CD8-positive, alpha-beta memory T cell (primary cell): ENCODE measurements at places on chromosomes 12 and 14.
A peak's percentile ranks its signal among the peaks of the same experiment; 100 is the strongest.

DNA sequence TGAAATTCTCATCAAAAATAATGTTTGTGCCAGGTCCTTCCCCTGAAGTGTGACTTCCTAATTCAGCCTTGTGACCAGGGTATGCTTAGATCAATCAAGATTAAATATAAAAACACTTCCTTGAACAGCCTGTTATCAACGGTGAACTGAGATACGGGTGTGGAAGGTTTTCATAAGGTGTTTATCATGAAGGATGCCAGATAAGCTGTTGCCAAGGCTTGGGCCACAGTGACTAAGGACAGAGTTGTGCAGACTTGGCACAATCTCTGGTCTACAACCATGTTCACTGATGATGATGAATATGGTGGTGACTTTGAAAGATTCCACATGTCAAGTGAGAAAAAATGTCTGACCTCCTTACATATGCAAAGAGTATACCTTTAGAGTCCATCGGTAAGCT, 51.3 kb upstream of the LIN7A start:
- no peak overlapping the region for H3K27ac ChIP-seq
- no peaks in the 10 kb centered on the region for H3K27me3 ChIP-seq
- DNase-seq: no peak
- H3K4me1 ChIP-seq: no peaks in the 10 kb centered on the region
- H3K4me3 ChIP-seq: no peak overlapping the region
- H3K36me3 ChIP-seq: no peaks in the 10 kb centered on the region

DNA sequence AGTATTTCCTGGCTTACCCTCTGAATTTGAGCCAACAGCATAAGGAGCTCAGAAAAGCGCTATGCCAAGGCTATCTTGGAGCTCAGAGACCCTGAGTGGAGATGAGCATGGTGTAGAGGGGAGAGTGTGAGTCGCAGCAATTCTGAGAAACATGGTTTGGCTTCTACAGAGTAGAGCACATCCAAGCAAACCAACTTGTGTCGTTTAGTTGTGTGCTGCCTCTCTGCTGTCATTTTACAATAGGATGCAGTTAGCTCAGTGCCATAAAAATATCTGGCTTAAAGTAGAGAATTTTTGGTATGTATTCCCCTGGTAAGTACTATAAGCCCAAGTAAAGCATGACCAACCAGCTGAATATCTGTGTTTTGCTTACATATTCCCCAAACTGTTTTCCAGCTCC, 249.2 kb downstream of the TRHDE start:
- H3K4me1 ChIP-seq: no peaks in the 10 kb centered on the region
- no peaks in the 10 kb centered on the region for H3K27me3 ChIP-seq
- H3K36me3 ChIP-seq: no peaks in the 10 kb centered on the region
- no peak for DNase-seq
- H3K4me3 ChIP-seq: no peak overlapping the region
- H3K27ac ChIP-seq: no peak overlapping the region

DNA sequence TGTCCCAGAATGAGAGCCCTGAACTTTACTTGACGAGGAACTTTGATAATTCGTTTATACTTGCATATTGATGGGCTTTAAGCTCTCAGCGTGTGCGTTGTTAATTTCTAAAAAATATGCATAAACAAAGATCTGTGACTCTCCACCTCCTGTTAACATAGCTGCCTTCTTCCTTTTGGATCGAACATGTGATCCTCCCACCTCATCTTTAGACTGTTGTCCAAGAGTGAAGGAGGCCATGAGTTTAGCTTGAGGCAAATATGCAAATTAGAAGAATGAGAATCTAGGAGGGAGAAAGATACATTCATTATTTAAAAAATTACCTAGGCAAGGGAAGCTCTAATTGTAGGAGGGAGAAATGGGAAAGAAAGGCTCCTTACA, 617 bp downstream of the TTC8 start:
- no peaks in the 10 kb centered on the region for H3K36me3 ChIP-seq
- peak overlapping the region; percentile 55 for H3K27ac ChIP-seq
- peaks cover 8% of the 10 kb centered on the region for H3K4me1 ChIP-seq

DNA sequence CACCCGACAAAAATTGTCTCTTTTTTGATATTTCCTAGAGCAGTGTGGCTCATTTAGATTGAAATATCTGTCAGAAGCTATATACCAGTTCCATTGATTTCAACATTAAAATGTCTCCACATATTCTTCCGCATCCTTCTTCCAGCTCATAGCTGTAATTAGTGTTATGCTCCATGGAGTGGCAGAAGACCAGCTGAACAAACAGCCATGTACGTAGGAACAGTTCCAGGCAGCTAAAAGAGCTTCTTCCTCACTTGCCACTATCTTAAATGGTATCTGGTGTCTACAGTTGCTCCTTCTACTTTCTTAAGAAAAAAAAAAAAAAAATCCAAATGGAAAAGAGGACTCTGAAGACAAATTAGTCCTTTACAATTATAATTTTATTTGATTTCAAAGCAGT, 848.0 kb downstream of the DIO2 start:
- no peaks in the 10 kb centered on the region for H3K36me3 ChIP-seq
- H3K4me1 ChIP-seq: no peaks in the 10 kb centered on the region
- H3K4me3 ChIP-seq: no peak overlapping the region
- no peak overlapping the region for H3K27ac ChIP-seq
- no peaks in the 10 kb centered on the region for H3K27me3 ChIP-seq
- DNase-seq: no peak

DNA sequence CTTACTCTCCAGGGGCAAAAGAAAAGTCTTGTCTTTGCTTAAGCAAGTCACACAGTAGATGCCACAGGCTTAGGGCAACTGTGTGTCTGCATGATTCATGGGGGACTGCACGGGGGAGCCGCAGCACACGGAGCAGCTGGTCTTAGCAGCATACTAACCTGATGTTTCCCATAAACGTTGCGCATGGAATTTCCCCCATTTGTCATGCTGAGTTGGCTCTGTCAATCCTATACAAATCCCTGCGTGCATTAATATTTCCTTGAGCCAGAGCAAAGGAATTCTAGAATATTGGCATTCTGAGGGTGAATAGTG, 71.2 kb downstream of the SAMD4A start:
- no peaks in the 10 kb centered on the region for H3K36me3 ChIP-seq
- H3K4me1 ChIP-seq: no peaks in the 10 kb centered on the region
- DNase-seq: no peak
- no peaks in the 10 kb centered on the region for H3K27me3 ChIP-seq
- H3K4me3 ChIP-seq: no peak overlapping the region
- H3K27ac ChIP-seq: no peak overlapping the region

DNA sequence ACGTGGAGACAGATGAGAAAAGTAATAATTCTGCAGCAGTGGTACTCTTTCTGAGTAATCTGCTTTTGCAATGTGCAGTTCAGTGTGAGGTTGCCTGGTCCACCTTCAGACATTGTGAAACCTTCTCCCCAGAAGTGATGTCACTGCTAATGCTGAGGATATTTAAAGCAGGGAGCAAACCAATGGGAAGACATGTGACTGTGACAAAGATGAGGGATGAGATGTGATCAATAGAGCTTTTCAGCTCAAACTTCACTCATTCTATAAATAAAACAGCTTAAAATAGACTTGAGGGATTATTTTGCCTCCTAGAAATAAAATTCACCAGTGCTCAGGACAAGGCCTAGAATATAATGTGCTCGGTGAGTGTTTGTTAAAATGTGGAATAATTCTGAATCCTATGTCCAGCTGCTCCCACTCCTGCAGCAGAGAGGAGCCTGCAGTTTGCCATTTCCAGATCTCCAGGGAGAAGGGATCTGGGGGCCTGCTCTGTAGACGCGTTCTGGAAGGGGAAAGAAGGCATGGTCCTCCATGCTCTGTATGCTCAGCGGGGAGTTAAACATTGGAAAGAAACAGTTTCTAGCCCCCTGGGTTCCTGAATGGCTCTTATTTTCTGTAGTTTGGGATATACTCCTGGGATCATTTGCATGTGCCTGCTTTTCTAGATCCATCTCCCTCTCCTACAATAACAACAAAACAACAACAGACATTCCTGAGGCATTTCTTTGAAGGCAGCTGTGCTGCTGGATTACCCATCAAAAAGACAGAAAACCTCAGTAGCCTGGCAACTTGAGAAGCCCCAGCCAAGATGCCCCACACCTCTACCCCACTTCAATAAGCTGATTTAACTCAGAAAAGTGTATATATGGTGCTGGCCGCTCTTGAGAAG, 8.9 kb downstream of the SLC7A8 start:
- H3K36me3 ChIP-seq: no peaks in the 10 kb centered on the region
- DNase-seq: no peak
- no peaks in the 10 kb centered on the region for H3K27me3 ChIP-seq
- H3K4me1 ChIP-seq: no peaks in the 10 kb centered on the region
- H3K4me3 ChIP-seq: no peak overlapping the region

DNA sequence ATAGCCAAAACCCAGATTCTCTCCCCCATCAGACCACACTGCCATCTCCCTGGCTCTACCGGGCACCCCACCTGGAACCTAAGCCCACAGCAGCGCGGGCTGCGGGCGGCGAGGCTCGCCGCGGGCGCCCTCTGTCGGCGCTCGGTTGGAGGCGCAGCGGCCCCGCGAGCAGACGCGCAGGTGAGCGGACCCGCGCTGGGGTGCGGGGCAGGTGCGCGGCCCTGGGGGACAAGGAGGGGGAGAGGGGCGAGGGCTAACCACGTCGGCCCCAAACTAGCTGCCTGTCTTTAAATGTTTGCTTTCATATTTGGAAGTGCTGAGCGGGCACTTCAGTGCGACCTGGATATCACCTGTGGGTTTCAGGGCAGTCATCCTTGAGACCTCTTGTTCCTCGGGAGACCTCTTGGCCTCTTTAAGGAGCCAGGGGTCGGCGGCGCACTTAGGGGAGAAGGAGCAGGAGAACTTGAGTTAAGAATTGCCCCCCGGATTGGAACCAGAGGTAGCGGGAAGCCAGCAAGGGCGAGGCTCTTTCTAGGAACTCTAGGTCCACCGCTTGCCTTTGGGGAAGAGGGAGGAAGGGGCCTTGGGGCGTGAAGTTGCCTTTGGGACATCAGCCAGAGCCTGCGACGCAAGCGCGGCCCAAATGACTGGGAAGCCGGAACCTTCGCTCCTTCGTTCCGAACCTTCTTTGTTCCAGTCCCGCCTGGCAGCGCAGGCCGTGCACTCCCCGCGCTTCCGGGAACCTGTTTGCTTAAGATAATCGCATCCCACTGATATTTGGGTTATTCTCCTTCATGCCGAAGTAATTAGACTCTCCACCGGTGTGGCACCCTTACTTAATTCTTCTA, 78.7 kb downstream of the NEDD1 start:
- H3K4me1 ChIP-seq: peaks cover 4% of the 10 kb centered on the region
- H3K4me3 ChIP-seq: peak overlapping the region; percentile 44
- H3K27ac ChIP-seq: no peak overlapping the region
- DNase-seq: peak; percentile 9
- H3K36me3 ChIP-seq: no peaks in the 10 kb centered on the region

- H3K4me3 ChIP-seq: no peak overlapping the region
- H3K27me3 ChIP-seq: no peaks in the 10 kb centered on the region
- no peak for DNase-seq
- no peaks in the 10 kb centered on the region for H3K36me3 ChIP-seq
- no peak overlapping the region for H3K27ac ChIP-seq
Observed at GRCh38 chr14:104112113-104112505, 26.3 kb upstream of the KIF26A start.

- no peaks in the 10 kb centered on the region for H3K4me1 ChIP-seq
- no peak for DNase-seq
- H3K27ac ChIP-seq: no peak overlapping the region
- H3K27me3 ChIP-seq: no peaks in the 10 kb centered on the region
Observed at GRCh38 chr12:90048918-90049317, 340.3 kb upstream of the ATP2B1 start.

GRCh38 chr12:97075934-97076630, 169.0 kb downstream of the NEDD1 start:
- no peak for DNase-seq
- H3K27me3 ChIP-seq: no peaks in the 10 kb centered on the region
- no peak overlapping the region for H3K4me3 ChIP-seq

GRCh38 chr12:124131659-124132058, 158.6 kb downstream of the ZNF664 start:
- no peak overlapping the region for H3K4me3 ChIP-seq
- H3K4me1 ChIP-seq: no peaks in the 10 kb centered on the region
- H3K27ac ChIP-seq: no peak overlapping the region
- no peaks in the 10 kb centered on the region for H3K27me3 ChIP-seq
- no peak for DNase-seq
- H3K36me3 ChIP-seq: no peaks in the 10 kb centered on the region

GRCh38 chr14:61562321-61563161, 132.8 kb upstream of the HIF1A start:
- no peak overlapping the region for H3K4me3 ChIP-seq
- H3K36me3 ChIP-seq: no peaks in the 10 kb centered on the region
- DNase-seq: no peak
- no peaks in the 10 kb centered on the region for H3K27me3 ChIP-seq

GRCh38 chr14:88352698-88353097, 29.6 kb upstream of the KCNK10 start:
- no peak overlapping the region for H3K4me3 ChIP-seq
- H3K27me3 ChIP-seq: no peaks in the 10 kb centered on the region

DNA sequence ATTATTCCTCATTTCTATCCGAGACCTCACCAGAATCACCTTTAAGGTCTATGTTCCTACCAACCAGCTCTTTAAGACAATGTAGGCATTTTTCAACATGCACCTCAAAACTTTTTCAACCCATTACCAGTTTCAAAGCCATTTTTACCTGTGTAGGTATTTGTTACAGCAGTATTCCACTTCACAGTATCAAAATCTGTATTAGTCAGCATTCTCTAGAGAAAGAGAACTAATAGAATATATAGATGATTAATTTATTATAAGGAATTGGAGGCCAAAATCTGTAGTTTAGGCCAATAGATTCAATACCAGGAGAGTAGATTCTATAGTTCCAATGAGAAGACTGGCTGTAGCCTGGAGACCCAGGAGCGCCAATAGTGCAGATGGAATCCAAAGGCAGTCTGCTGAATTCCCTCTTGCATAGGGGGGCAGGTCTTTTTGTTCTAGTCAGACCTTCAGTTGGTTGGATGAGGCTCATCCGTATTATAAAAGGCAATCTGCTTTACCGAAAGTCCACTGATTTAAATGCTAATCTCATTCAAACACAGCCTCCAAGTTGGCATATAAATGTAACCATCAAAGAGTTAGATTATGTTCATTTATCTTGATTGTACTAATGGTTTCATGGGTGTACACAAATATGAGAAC, 151.6 kb upstream of the SYT1 start:
- DNase-seq: no peak
- H3K36me3 ChIP-seq: no peaks in the 10 kb centered on the region
- no peaks in the 10 kb centered on the region for H3K4me1 ChIP-seq
- H3K4me3 ChIP-seq: no peak overlapping the region
- H3K27me3 ChIP-seq: no peaks in the 10 kb centered on the region

- no peak overlapping the region for H3K4me3 ChIP-seq
- H3K36me3 ChIP-seq: no peaks in the 10 kb centered on the region
- no peak overlapping the region for H3K27ac ChIP-seq
Observed at GRCh38 chr12:3249081-3249800, 172.1 kb downstream of the TSPAN9 start.

GRCh38 chr14:89621791-89622638, 205.0 kb upstream of the FOXN3 start:
- H3K4me1 ChIP-seq: peaks cover 34% of the 10 kb centered on the region
- H3K36me3 ChIP-seq: no peaks in the 10 kb centered on the region
- H3K27ac ChIP-seq: no peak overlapping the region
- DNase-seq: no peak

GRCh38 chr12:94507455-94507854, 47.8 kb upstream of the CEP83 start:
- H3K4me1 ChIP-seq: no peaks in the 10 kb centered on the region
- no peak for DNase-seq
- no peak overlapping the region for H3K4me3 ChIP-seq
- no peaks in the 10 kb centered on the region for H3K27me3 ChIP-seq
- no peaks in the 10 kb centered on the region for H3K36me3 ChIP-seq
